NCI-H510A treated with DMSO at 0.1 percent for 48 hours (cell line): ENCODE measurements at places on chromosomes 4 and X.

GRCh38 chrX:98203800-98204199 is 1320.1 kb downstream of the RPA4 start:
- no peak for DNase-seq

DNA sequence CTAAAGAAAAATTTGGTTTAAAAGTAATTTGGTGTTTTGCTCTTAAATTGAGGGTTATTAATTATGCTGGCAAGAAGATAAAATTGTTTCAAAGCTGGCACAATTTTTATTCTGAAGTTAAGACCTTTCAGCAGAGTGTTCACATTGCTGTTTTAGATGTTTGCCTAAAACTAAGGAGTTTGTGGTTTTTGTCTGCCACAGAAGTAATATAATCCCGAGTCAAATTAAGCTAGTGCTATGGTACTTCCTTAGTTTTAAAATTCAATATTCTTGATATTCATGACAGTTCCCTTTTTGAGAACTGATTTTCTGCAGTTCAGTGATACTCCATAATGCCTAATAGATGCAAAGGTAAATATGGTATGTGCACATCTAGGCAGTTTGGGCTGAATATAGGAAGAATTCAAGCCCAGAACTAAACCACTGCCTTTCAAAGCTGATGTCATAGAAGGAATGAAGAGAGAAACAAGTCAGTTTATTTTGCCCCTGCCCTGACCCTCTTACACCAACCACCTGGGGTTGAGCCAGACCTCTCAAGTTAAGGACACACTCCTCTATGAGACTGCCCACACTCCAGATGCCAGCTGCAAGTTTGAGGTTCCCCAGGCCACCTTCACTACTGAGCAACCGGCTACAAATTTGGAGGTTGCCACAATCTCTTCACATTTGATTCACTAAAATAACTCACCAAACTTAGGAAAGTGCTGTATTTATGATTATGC is 32.1 kb upstream of the VEGFC start:
- DNase-seq: no peak

GRCh38 chr4:146511381-146511780 is 10.4 kb downstream of the SLC10A7 start:
- no peak for DNase-seq

GRCh38 chr4:86594559-86595425 is 677 bp downstream of the PTPN13 start:
- DNase-seq: peak; percentile 48

DNA sequence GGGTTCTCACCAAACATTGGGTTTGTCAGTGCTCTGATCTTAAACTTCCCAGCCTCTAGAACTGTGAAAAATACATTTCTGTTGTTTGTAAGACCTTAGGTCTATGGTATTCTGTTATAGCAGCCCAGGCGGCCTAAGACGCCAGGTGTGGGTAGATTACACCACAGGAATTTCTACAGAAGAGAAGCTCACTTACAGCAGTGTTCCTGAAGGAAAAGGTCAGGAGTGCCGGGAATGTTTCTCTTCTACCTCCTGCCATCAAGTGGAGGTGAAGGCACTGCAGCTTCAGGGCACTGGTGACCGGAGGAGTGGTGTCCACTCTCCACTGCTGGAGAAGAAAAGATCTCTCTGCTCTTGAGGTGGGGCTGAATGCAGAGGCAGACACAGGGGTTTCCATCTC is 45.7 kb downstream of the FHDC1 start:
- no peak for DNase-seq

DNA sequence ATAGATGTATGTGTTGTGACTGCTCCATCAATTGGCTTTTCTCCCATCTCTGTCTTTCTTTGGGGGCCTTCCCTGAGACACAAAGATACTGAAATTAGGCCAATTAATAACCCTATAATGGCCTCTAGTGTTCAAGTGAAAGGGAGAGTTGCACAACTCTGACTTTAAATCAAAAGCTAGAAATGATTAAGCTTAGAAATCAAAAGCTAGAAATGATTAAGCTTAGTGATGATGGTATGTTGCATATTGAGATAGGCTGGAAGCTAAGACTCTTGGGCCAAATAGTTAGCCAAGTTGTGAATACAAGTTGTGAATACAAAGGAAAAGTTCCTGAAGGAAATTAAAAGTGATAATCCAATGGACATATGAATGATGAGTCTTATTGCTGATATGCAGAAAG is 452.9 kb upstream of the AGA start:
- DNase-seq: no peak

DNA sequence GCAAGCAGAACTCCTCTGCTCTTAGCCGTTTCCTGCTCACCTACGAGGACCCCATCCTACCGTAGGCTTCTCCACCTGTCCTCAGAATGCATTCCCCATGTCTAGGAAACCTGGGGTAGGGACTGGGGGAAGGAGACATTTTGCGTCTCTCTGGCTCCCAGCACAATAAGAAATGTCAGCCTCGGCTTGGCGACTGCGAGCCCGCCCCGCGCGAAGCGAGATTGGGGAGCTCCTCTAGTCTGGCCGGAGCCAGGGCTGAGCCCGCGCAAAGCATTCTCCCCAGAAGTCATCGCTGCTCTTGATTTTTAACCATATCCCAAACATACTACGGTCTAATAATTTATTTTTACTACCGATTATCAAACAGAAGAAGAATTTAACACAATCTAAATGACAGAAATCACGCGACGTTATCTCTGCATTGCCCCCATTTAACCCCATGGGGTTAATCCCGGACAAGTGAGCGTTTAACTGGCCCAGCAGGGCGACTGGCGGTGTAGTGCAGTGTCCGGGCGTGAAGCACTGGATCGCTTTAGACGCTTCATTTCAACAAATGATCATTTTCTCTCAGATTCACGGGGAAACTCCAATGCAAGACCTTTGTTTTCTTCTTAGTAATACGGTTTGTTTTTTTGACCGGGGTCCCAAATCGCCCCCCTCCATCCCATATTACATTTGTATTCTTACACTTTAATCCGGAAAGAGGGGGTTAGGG is 8.0 kb upstream of the PITX2 start:
- peak; percentile 62 for DNase-seq

GRCh38 chr4:41963105-41963504 is 18.5 kb upstream of the DCAF4L1 start:
- DNase-seq: no peak

GRCh38 chr4:71867598-71867997 is 83.7 kb upstream of the GC start:
- no peak for DNase-seq

DNA sequence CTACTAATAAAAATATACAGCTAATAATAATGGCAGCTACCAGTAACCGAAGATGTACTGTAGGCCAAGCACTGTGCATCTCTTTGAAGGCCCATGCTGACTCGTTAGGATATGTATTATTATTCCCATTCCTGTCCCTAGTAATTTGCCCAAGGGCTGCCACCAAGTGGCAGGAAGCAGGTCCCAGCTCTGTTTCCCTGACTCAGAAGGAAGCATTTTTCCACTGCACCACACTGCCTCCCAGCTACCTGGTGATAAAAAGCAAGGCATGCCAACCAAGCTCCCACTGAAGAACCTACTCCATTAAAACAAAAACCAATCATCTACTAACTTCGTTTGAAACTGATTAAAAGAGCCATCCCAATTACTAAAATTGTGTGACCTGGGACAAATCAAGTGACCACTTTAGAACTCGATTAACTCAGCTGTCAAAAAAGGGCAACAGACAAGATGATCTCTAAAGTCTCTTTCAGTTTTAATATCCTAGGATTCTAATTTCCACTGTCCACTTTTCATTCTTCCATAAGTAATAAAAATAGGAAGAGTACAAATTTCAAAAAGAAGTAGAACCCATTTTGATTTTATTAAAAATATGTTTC is 24.3 kb upstream of the PGM2 start:
- peak; percentile 57 for DNase-seq

DNA sequence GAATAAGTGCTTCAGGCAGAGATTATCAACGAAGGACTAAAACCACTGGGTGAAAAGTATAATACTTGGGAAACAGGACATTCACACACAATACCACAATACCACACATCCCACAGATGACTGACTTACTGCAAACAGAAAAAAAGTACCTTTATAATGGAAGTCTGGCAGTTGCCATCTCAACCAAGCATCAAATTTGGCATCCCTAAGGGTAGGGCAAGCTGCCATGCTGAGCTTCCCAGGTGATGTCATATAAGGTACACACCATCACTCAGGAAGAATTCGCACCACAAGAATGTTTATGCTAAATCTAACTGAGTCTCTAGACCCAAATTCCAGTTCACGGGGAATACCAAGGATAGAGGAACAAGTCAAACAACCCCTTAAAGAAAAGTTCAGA is 9.1 kb downstream of the QDPR start:
- DNase-seq: no peak

DNA sequence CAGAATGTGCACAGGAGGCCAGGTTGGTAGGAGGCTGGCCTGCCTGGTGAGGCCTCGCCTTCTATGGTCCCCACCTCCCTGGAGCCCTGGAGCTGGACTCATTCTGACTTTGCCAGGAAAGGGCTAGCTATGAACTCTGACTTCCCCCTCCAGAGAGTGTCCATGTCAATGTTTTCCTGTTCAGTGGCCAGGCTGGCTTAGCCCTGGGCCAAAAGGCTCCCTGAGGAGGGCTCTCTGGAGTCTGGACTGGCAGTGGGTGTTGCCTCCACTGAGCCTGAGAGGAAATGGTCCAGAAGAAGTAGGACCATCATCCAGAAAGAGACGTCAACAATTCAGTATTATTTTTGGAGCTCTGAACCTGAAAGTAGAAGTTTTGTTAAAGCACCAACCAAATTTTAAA is 178.7 kb downstream of the CHIC2 start:
- no peak for DNase-seq

GRCh38 chrX:154441564-154441963 is 2.4 kb upstream of the FAM50A start:
- DNase-seq: no peak

GRCh38 chr4:56293121-56293520 is 94.2 kb downstream of the AASDH start:
- DNase-seq: no peak

GRCh38 chr4:89294573-89295269 is 12.9 kb downstream of the GPRIN3 start:
- DNase-seq: no peak

DNA sequence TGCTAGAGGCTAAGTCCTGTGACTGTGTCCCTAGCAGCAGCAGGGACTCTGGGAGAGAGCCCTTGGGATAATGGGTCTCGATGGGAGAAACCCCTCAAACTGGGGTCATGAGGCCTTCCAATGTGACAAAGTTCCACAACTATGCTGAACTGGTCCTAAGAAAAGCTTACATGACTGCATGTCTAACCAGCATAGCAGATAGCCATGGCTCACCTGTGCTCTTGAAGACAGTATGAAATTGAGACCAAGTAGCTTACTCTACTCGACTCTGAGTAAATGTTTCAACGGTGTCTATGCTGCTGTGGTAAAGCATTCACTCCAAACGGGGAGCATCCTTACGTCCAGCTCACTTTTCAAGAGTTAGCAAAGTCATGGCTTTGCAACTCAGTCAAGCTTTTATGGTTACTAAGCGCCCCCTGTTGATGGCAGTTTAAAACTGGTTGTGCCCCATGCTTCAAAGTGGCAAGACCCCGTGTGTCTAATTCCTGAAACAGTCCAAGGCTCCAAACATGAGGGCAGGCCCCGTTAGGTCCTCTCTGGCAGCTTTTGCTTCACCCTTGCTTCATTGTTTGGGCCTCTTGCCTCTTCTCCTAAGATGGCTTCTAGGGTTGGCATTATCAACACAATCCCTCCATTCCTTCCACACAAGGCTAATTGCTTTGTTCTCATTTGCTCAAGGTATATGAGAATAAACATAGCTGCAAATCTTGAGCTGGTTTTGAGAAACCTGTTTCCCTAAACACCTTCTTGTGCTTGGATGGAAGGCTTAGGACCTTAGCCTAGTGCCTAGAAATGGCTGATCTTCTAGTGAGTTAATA is 46.6 kb downstream of the CCNG2 start:
- DNase-seq: peak; percentile 70

DNA sequence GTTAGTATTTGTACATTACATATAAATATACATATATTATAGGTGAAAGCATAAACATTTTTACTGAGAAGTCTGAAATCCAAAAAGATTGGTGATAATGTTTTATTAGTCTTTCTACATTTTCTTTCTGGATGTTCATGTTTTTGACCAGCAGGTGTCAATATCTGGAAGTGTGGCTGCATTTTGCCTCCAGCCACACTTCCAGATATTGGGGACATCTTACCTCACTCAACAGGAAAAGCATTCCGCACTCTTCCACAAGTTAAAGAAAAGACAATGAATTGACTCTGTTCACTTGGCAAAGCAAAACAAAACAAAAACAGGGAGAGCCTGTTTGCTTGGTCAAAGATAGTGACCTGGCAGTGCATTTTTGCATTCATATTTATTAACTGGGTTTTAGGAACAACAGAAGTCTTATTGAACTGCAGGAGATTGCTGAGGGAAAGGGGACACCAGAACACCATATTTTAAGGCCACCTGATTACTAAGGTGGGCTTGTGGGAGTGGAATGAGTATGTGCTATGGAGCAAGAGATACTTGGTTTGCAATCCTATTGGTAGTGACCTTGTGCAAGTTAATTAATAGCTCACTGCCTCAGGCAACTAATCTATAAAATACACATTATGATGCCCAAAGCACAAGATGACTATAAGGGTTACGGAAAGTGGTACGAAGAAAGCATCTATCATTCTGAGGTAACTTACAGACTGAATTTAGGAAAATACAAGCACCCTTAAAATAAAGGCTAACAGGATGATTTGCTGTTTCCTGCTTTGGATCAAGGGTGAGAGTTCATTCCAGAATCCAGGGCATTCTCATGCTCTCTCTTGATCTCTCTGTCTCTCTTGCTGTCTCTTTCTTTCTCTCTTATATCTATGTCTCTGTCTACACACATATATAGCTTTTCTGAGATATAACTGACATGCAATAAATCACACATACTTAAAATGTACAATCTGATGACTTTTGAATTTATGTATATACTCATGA is 389.9 kb upstream of the EMCN start:
- DNase-seq: no peak
